Heart right ventricle (tissue), 16 donors: ENCODE measurements at places on chromosomes 6 and 20. TPM values are rescaled to one million over a fixed set of nuclear protein-coding genes. Genes with fewer than 3 reads are reported as not detected.

The NPBWR2 gene
- not detected for total RNA-seq

- no peak for DNase-seq
Measured at GRCh38 chr20:8115436-8115835, 16.6 kb upstream of the PLCB1 start.

- peak; percentile 52 for DNase-seq
Measured at GRCh38 chr6:149545258-149545753, 537 bp downstream of the PPIL4 start.

The RBM24 gene
- 253 TPM for total RNA-seq

The TMEM74B gene
- total RNA-seq: 2.4 TPM

- DNase-seq: no peak
Measured at GRCh38 chr20:54290636-54291035, 82.7 kb downstream of the PFDN4 start.

DNA sequence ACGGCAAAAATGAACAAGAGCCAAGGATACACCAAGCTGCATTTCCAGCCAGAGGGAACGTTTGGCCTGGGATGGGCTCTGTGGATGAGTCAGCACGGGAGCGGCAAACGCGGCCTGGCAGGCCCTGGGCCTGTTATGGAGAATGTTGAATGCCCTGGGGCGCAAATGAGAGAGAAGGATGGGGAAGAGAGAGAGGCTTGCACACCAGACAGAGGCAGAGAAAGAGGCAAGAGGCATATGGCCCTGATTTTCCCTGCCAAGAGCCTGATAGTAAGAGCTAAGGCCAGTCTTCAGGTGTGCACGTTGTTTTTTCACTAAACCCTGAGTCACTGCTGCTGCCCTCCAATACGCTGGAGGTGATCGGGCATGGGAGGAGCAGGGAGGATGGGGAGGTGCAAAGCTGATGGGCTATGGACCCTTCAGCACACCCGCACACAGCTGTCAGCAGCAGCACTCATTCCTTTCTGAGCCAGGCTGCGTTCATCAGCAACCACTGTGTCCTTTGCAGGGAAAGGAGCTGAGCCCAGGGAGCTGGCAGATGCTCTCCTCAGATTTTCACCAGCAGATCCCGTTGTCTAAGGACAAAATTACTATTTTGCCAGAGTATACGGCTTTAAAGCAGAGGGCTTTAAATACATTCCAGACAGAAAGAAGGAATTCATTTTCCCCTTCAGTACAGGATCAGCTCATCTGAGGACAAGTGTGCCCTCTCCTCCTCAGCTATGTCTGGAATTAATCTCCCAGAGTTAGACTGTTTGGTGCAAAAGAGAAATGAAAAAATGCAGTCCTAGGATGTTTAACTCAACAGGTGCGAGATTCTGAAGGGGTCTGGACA is 61.7 kb upstream of the SLC22A23 start:
- no peak for DNase-seq

DNA sequence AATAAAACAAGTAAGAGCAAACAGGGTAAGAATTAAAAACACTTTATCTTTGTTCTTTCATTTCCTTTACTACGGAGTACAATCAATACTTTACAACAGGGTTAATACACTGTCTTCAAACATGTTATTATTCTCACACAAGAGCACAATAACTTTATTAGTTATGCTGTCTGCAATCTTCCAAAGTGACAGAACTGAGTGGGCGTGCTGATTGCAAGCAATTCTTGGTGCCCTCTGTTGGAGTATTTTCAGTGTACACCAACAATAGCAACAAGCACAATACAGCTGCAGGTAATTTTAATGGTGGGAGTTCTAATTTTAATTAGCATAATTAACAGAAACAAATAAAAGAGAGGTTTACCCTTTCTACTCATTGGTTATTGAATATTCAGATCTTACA is 33.9 kb upstream of the PTPRK start:
- DNase-seq: no peak

The PXMP4 gene
- total RNA-seq: 14.8 TPM

The IYD gene
- total RNA-seq: not detected

The PHF20 gene
- 36.6 TPM for total RNA-seq

- no peak for DNase-seq
Measured at GRCh38 chr20:34892671-34893070, 16.3 kb downstream of the ACSS2 start.

DNA sequence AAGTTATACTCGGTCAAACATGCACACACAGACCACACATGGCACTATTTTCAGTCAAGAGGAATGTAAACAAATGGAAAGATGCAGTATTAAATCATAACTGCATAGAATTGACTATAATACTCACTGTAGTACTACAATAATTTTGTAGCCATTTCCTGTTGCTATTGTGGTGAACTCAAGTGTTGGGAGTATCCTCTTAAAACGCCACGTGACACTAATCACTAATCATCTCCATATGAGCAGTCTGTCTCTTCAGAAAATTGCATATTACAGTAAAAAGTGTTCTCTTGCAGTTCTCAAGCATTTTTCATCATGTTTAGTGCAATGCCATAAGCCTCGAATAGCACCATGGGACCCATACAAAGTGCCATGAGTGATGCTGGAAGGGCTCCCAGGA is 258.7 kb upstream of the ID4 start:
- no peak for DNase-seq

The CST5 gene
- not detected for total RNA-seq

DNA sequence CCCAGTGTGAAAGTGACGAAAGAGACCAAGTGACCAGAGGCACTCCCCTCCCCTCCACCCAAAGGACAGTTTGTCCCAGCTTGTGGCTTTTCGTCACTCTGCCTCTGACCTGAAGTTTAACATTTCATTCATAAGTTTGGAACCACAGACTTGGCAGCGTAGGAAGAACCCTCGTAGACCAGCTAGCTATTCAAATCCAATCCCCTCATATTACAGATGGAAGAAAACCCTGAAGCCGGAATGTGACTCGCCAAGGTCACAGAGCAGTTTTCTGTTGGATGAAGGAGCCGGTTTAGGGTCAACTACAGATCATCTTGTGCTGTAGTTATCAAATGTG is 3.9 kb upstream of the SYS1 start:
- no peak for DNase-seq

- peak; percentile 39 for DNase-seq
Measured at GRCh38 chr6:160041608-160042007, 72.7 kb downstream of the IGF2R start.

GRCh38 chr6:42387336-42387735 is 64.4 kb downstream of the TRERF1 start:
- DNase-seq: no peak

DNA sequence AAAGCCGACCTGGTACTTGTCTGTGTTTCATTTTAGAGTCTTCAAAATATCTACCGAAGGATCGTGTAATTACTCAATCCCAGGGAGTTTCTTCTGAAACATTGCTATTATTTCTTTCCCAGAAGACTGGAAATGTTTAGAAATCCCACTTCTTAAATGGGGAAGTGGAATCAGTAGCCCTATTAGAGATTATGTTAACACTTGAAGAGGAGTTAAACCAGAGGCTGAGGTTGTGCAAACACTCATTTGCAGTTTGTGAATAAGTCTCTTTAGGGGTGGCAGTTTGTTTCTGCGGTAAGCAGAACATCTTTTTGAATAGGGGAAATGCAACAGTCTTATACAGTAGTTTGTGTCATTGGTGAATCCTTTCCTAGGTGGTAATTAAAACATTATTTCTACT is 21.3 kb downstream of the DSP start:
- DNase-seq: no peak

GRCh38 chr6:36873612-36874442 is 776 bp downstream of the PPIL1 start:
- peak; percentile 23 for DNase-seq

The DCBLD1 gene
- 4.0 TPM for total RNA-seq

The KIFC1 gene
- total RNA-seq: 0.59 TPM

The ECT2L gene
- 6.9 TPM for total RNA-seq

The MOXD1 gene
- total RNA-seq: 4.9 TPM

DNA sequence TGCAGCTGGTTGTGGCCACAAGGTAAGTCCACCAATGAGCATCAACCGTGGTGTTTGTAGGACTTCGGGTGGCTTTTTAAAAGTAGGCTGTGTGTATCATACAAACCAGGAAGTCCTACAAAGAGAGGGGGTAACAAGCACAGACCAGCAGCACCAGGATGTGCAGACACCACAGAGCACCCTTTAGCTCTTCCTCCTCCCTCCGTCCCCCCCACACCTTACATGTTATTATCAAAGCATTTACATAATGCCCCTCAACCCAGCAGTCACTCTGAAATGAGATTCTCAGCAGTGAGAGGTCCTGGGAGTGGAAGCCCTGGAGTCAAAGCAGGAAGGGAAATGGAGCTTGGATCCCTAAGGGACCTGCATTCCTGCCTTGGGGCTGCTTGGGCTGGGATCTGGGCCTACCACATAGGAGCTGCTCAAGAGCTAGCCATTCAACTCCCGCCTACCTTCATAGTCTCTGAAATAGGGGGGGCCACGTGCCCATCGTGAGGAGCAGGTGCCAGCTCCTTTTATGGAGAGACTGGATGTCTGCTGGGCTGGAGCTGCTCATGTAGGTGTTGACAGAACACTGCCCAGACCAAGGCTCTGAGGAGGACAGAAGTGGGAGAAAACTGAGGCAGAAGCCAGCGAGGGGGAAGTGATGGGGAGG is 90.6 kb downstream of the PSMB1 start:
- no peak for DNase-seq

DNA sequence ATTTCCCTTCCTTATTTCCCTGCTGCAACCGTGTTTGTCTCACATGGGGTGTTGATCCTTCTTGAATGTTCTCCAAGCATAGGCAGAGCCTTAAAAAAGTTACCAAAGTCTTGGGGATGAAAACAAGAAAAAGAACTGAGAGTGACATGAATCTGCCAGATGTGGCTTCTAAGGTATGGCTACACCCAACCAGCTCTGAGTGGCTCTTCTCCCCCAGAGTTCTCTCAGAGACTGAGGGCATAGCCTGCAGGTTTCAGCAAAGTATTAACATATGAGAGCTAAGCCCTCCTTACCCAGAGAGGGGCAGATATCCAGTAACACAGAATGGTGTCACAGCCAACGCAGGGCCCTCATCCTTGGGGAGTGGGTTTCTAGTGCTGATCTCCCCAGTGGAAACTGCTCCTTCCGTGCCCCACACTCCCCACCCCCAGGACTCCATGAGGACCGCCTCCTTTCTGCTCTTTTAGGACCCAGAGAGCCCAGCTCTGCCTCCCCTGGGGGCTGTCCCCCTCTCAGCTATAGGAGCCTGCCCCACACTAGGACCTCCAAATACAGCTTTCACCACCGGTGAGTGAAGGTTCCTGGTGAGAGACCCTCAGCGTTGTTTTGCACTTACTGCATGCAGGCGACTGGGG is 23.3 kb upstream of the SGK2 start:
- no peak for DNase-seq

- DNase-seq: no peak
Measured at GRCh38 chr20:62138912-62139311, 4.3 kb downstream of the PSMA7 start.

GRCh38 chr6:15987569-15987968 is 141.3 kb upstream of the MYLIP start:
- no peak for DNase-seq

DNA sequence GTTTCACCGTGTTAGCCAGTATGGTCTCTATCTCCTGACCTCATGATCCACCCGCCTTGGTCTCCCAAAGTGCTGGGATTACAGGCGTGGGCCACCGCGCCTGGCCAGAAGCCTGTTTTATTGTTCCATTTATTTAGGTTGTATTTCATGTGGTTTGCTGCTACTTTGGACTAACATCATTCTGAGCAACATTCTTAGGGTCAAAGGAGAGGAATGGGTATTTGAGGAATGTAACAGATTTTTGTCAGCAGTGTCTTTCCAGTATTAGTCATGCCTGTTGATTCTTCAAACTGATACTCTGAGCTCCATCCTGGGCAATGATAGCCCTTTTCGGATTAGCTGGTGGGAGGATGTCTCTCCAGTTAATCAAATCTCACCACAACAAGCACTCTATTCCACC is 213.0 kb upstream of the CITED2 start:
- DNase-seq: no peak

- DNase-seq: no peak
Measured at GRCh38 chr6:52582446-52582845, 5.6 kb upstream of the TRAM2 start.

DNA sequence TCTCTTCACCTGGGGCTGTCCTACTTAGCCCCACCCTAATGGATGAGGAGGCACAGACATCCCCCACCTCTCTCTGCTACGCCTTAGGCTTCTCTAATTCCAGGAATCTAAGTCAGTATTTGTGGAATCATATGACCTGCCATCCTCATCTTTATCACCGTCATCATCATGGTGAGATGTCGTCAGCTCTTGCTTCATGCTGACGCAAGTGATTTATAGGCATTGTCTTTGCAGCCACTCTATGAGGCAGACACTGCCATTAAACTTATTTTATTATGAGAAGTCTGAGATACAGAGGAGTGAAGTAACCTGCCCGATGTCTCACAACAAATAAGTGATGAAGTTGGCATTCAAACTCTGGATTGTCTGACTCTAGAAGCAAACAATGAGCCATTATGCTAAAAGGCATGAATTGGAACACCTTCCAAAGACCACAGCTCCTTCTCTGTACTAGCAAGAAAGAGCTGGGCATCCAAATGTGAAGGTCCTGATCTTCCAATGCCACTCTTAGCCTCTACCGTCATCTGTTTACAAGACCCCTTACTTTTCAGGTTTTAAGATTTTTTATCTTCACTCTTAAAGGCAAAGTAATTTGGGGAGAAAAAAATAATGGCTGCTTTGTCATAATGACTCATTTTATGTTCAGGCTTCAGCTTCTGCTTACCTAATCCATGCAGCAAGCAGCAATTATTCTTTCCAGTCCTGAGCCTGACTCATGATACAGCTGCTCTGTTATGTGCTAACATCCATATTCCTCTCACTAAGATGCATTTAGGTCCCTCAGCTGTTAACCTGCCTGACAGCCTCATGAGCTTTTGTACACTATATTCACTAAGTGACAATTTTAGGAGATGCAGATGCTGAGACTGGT is 113.7 kb upstream of the BCLAF1 start:
- DNase-seq: no peak

The ATP9A gene
- total RNA-seq: 16.5 TPM

DNA sequence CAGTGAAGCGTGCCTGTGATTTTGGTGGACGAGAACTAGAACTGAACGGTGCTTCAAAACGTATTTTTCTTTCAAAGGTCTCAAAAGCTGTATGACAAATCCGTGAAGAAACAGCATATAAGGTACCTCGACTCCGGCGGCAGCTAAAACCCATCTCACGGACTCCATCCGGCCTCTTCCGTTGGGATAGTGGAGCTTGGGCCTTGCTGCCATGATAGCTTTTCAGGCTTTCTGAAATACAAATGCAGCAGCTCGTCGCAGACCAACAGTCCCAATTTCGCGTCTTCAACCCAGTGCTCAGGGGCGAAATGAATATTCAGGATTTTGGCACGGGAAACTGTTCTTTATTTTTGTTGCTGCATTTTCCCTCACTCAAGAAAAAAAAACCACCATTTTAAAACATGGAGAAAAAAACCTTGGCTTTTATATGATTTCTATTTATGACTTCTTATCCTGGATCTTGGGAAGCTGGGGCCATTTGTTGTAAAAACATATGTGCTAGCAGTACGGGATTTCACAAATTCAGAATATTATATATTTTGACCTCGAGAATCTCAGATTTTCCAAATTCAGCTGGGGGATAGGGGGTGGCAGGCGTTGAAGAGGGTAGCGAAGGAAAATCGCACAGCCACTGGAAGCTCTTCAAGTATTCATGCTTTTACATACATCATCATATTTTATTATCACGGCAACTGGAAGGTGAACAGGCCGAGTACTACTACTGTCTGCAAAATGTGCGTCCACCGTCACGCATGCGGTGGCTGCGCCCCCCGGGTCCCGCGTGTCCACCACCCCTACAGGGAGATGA is 849 bp downstream of the GSTA4 start:
- DNase-seq: peak; percentile 20

The COL19A1 gene
- 1.3 TPM for total RNA-seq

- no peak for DNase-seq
Measured at GRCh38 chr20:62928246-62928939, 2.1 kb upstream of the DIDO1 start.

The LY6G6D gene
- total RNA-seq: not detected
